ENCODE measurements at places on chromosomes 11 and 22.
A peak's percentile ranks its signal among the peaks of the same experiment; 100 is the strongest.

DNA sequence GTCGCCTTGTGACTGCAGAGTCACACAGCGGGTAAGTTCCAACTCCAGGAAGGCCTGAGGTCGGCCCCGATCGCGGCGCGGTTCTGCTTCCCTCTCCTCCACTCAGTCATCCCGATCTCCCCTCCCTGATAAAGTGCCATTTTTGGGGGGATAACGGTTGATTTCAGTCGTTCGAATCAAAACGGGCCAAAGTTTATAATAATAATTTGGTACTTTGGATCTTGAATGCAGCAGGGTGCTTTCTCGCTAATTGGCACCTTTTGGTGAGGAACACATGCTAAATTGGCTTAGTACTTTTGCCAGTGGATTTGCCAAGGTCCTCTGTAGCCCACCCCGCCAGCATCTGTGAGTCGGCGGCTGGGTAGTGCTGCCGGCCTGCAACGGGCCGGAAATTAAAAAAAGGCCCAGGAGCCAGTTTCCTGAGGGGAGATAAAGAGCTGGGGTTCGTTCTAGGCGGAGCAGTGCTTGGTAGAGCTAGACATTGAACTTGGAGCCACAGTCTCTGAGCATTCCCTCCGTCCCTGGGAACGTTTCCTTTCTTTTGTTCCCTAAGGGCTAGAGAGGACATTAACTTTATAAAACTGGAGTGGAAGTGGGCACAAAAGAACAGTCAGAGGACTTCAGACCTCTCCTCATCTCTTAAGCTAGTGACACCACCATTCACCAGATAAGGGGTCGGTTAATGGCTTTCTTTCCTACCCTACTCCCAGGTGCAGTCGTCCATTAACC, 997 bp downstream of the UBE2L3 start:
- DNase-seq: peak; percentile 57

DNA sequence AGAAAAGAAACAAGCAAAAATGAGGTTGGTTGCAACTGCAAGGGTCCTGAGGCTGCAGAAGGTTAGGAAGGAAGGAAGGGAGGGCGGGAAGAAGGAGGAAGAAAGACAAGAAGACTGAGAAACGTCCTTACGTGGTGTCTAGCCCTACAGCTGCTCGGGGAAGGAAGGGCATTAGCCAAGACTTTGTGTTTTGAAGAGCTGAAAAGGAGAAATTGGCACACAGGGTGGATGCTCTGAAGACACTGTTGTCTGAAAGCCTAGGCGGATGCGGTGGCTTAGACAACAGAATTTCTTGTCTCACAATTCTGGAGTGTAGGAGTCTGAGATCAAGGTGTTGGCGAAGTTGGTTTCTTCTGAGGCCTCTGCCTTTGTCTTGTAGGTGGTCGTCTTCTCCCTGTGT, 60.7 kb downstream of the MCM5 start:
- DNase-seq: no peak

- DNase-seq: no peak
Measured at GRCh38 chr11:123122341-123122740, 60.4 kb upstream of the HSPA8 start.

DNA sequence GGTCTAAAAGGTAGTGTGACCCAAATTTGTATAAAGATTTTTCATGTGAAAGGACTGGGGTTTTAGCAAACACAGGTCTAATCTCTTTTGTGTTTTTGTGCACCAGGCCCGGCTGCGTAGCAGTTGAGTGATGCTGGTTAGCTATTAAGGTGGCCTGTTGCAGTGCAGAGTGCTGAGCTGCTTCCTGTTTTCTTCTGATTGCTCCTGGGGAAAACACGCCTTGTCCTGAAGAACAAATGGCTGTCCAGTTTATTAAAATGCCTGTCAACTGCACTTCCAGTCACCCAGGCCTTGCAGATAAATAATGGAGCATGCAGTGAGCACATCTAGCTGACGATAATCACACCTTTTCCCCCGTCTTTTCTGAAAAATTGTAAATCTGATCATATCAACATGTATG, 1.8 kb downstream of the SRSF8 start:
- peak; percentile 96 for DNase-seq

GRCh38 chr11:123482218-123482617, 52.1 kb downstream of the GRAMD1B start:
- DNase-seq: no peak

DNA sequence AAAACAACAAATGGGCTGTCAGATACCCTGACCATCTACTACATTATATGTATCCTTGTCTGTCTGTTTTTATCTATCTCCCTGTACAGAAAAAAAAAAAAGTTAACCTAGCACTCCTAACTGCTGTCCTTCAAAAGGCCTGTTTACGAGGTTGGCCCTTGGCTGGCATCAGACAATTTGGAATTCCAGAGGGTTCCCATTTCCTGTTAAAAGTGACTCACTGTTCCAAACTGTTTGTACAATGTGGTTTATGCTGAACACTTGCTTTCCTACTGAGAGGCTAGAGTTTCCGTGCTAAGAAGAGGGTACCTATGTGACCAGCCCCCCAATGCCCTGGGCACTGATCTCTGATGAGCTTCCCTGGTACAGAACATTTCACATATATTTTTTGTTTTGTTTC, 65.9 kb upstream of the HMGXB4 start:
- no peak for DNase-seq

DNA sequence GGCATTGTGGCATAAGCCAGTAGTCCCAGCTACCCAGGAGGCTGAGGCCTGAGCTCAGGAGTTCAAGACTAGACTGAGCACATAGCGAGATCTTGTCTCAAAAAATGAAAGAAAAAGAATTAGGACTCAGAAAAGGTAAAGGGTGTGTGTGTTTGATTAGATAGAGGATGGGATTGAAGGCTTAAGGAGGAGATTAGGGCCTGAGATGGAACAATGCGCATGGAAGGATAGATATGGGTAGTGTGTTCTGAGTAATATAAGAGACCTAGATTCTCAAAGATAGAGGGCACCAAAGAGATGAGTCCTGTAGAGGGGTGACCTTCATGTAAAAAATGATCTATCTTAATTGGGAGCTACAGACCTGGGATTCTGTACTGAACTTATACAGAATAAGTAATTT, 17.3 kb upstream of the RAB30 start:
- peak; percentile 14 for DNase-seq

- no peak for DNase-seq
Measured at GRCh38 chr11:27603376-27603990, 96.8 kb downstream of the BDNF start.

DNA sequence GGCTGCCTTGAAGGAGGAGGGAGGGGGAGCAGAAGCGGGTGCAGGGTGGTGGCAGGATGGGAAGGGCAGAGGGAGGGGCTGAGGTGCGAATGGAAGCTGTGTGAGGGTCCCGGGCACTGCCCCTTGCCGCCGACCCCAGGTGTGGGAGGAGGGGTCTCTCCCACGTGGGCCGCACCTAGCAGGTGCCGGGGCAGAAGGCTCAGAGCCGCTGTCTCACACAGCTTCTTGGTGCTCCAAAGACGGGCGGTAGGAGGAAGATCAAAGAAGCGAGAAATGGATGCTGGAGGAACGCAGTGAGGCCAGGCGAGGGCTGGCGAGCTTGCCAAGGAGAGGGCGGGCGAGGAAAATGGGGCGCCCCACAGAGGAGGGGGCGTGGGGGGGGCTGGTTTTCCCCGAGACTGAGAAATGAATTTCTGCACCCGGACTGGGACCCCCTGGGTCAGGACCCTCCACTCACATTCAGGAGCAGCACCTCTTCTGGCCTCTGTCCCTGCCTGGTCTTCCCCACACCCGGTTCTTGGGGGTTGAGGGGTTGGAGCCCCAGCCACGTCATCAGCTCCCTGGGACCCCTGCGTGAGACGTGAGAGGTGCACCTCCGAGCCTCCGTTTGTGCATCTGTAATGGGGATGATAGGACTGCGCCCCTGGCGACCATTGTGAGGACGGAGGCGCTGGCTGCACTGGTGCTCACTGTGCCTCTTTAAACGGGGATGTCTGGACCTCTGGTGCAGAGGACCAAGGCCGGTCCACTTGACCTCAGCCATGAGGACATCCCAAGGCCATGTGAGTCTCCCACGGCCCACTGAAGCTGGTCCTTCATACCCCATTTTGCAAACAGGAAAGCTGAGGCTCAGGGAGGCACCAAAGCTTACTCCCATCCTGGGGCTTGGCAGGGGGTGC, 16.8 kb downstream of the LSP1 start:
- no peak for DNase-seq

DNA sequence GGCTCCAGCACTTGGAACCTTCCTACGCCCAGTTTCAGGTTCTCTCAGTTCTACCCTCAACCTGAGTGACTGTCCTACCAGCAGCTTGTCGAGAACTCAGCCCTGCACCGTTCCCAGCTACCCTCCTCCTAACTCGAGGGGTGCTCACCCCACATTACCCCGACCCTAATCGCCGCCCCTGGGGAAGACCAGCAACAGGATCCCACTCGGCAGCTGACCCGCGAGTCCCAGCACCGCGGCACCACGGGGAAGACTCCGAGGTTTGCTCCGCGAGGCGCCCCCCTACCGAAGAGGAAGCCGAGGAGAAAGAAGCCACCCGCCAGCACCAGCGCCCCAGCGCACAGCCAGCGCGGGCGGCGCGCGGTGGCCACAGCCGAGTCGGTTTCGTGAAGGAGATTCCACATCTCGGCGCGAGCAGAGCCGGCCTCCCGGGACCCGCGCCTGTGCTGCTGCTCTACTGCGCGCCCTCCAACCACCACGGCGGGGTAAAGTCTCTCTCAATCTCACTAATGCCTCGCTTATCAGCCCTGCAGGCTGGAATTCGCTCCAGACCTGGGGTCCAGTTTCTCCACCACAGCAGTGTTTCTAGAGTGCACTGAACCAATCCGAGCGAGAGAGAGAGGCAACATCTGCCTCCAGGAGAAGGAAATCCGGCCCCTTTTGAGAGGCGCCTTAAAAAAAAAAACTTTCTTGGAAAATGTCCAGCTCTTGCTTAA, at the start of gene FOLH1:
FOLH1 (minus strand) TSS at position 597 of the 716 bp plus-strand sequence; CDS start at position 404, 193 bp downstream.
- no peak for DNase-seq

DNA sequence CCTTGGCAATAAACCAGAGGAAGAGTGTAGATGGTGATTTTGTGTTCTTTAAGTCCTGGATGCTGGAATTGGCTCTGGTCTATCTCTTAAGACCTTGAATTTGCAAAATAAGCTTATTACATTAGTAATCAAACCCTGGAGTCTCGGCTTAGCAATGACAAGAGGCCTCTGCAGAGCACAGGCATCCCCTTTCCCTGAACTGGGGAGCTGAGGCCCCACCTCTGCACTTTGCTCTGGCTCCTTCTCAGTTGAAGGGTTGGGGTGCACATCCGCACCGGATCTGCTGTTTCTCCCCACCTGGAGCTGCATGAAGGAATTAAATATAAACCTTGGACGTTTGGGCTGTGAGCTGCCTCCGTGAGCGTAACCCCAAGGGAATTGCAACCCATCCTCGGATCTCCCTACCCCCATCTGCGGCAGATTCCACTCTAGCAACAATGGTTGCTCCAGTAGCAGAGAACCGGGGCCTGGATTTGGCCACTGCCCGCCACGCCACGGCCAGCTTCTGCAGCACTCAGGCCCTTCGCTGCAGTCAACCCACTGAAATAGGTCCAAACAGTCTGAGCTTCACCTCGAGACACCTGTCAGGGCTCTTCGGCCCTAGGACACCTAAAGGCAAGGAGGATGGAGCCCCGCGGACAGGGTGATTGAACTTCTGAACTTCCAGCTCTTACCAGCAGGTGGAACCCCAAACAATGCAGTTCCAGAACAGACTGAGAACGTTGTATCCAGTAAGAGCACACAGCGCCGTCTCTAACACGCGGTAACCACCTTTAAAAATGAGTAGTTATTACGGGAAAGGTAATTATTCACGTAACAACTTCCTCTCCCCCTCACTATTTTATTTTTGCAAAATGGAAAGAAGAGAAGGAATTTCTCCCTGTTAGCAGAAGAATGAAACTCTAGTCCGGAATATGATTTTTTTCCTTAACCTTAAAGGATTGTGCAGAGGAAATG, 54.8 kb upstream of the CAPRIN1 start:
- DNase-seq: peak; percentile 87

DNA sequence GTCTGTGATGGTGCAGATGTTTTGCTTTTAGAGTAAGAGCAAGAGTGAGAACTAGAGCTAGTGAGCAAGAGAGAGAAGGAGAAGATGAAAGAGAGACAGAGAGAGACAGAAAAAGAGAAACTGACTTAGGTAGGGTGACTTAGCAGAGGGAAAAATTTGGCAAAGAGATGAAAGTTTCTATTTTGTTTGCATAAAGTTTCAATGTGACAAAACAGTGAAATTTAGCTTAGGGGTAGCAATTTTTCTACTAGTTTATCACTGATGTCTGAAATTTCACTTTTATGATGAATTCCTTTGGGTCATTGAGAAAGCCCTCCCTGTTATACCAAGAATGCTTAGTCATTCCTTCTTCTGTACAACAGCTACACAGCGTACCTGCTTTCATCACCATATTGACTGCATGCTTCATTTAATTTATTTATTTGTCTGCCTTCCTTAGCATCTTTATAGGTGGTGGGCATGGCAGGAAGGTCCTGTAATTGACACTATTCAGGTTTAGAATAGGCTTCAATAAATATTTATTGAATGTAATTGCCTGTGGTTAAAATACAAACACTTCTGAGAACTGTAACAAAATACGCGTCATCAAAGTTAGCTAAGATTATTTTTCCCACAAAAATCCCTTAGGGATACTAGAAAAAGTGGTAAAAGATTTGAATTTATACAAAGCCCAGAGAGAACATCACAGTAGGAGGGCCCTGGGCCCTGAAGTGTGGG, 19.9 kb upstream of the CTSC start:
- DNase-seq: no peak

DNA sequence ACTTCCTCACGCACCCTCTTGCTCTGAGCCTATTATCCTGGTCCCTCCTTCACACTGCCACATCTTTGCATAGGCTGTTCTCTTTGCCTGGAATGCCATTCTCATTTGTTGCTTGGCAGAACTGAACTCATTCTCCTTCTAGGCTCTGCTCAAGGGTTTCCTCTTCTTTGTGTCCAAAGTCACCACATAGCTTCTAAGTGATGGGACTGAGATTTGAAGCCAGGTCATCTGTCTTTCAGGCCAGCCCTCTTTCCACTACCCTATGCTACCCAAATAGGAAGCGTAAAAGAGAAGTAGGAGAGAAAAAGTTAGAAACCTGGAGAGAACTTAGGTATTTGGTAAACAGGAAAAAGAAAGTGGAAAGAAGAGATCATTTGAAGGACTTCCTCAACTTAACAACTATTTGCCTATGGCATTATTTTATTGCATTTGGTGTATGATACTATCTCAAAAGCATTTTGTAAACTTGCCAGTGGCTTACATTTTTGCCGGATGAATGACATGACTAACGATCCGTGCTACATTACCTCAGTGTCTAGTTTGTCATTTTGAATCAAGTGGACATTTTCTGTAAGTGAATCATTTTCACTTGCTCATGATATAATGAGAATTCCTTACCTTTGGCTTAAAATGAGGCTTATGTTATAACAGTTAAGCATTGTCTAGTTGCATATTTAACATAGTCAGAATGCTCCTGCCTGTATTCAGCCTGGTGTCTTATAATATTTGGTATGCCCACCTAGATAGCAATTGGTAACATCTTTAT, 18.5 kb downstream of the NF2 start:
- DNase-seq: no peak
